ELR (cell line): ENCODE measurements at places on chromosomes 6 and 20.
A peak's percentile ranks its signal among the peaks of the same experiment; 100 is the strongest.

- peak; percentile 2 for DNase-seq
These were observed 622.3 kb upstream of the ARID1B start for GRCh38 chr6:156154896-156155295.

DNA sequence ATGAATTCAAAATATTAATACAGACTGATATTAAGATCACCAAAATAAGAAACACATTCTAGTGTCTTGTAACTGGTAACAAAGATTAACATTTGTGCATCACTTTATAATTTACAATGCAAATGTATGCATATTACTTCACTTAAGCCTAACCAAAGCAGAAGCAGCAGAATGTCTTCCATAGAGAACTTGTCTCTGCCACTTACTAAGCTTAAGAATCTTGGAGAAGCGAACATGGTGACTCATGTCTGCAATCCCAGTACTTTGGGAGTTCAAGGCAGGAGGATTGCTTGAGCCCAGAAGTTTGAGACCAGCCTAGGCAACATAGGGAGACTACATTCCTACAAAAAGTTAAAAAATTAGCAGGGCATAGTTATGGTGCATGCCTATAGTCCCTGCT lies 18.8 kb downstream of the AK9 start:
- peak; percentile 59 for DNase-seq

GRCh38 chr6:47134476-47135189 lies 92.5 kb upstream of the ADGRF1 start:
- DNase-seq, result peak; percentile 96

GRCh38 chr6:113994934-113995342 lies 24.0 kb upstream of the HDAC2 start:
- DNase-seq, result peak; percentile 94

- DNase-seq, result no peak
These were observed 120.8 kb upstream of the SSTR4 start for GRCh38 chr20:22914291-22914690.

GRCh38 chr6:37936906-37937305 lies 117.4 kb downstream of the ZFAND3 start:
- no peak for DNase-seq

- DNase-seq, result no peak
These were observed 172.3 kb upstream of the HDDC2 start for GRCh38 chr6:125474061-125474460.

GRCh38 chr6:105136431-105137350 lies 43.1 kb downstream of the POPDC3 start:
- peak; percentile 78 for DNase-seq

- no peak for DNase-seq
These were observed 46.0 kb downstream of the DLL1 start for GRCh38 chr6:170244721-170245474.

DNA sequence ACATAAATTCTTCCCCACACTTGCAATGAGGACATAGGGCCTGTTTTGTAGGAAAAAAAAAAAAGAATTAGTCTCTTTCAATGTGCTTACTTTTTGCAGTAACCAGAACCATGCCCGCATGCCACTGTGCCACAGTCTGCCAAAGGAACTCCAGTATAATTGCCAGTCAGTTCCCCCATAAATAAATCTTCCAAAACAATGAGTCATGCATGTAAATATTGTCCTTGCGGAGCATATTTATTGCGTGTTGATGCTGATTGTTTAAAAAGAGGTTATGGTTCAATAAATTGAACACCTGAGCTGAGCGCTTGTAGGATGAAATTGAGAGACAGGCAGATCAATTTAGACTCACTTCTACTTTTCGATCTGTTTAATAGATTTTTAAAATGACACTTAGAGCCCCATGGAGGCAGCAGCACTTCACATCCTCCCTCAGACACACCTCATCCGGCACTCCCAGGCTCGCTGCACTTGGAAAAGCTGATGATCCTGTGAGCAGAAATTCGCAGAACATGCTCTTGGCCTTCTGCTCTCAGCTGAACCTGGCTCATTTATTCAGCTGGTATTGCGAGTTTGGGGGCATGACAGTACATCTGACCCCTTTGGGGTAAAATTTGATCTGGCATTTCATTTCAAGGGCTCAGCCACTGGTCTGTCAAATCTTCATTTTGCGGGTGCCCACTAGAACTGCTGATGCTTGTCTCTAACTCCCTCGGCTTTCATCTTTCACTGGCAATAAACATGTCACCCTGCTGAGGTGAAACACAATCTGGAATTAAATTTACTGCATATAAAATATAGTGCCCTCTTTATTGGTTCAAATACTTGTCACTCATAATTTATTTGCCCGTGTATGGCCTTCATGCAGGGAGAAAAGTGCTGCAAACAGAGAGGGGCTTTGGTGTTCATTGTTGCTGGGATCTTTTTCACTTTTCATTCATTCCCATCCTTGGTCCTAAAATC lies 371.1 kb upstream of the POU3F2 start:
- DNase-seq, result no peak
